ENCODE measurements at places on chromosomes 11 and 22.

GRCh38 chr11:47391711-47392432 lies 13.5 kb upstream of the SPI1 start:
- no peak for DNase-seq

DNA sequence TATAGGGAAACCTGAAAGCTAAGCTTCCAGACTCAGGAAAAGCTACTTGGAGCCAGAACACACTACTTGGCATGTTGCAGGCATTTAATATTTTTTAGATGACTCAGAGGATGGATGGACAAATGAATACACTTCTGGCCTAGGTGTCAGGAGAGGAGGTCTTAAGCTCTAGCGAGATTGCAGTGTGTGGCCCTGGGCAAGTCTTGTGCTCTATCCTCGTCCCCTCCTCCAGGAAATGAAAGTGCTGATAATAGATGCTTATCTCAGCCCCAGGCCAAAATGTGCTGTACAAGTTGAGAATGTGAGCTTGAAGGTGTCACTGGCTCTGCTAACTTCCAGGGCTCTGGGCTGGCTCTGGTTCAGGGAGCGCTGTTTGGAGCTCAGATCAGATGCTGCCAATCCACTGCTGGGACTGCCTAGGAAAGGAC lies 136.3 kb downstream of the PKNOX2 start:
- DNase-seq = no peak

- DNase-seq = no peak
Observed at GRCh38 chr22:38079804-38080203, 4.2 kb downstream of the SLC16A8 start.

- DNase-seq = no peak
Observed at GRCh38 chr11:78633516-78634310, 59.0 kb upstream of the NARS2 start.

GRCh38 chr22:39480557-39480956 lies 21.5 kb upstream of the MIEF1 start:
- no peak for DNase-seq

- no peak for DNase-seq
Observed at GRCh38 chr11:62020661-62021060, 53.2 kb upstream of the FTH1 start.

GRCh38 chr11:73072935-73073481 lies 69.1 kb downstream of the FCHSD2 start:
- no peak for DNase-seq

DNA sequence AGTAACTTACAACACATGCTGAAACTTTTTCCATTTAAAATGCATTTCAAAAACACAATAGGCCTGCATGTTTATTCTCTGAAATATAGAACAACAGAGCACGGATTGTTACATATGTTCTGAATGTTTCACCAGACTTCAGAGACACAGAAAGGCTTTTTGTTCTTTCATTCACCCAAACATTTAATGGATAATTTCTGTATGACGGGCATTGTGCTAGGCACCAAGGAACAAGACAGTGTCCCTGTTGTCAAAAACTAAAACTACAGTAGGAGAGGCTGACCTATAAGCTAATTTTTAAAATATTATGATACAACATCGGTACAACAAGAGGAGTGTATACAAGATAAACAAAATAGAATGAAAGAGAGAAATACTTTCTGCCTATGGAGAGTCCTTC lies 81.9 kb upstream of the TEAD1 start:
- no peak for DNase-seq

DNA sequence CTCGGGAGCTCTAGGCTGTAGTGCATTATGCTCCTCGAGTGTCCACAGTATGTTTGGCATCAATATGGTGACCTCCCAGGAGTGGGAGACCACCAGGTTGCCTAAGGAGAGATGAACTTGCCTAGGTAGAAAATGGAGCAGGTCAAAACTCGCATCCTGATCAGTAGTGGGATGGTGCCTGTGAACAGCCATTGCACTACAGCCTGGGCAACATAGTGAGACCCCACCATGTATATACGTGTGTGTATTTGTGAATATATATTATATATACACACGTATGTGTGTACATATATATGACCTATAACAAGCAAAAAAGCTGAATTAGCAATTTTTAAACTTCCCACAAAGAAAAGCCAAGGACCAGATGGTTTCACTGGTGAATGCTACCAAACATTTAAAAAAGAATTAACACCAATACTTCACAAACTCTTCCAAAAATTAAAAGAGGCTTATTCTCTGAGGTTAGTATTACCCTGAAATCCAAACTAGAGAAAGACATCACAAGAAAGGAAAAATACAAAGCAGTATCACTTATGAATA lies 97.4 kb downstream of the RNF169 start:
- DNase-seq = no peak

GRCh38 chr22:44217346-44217745 lies 36.6 kb downstream of the PARVG start:
- no peak for DNase-seq

- no peak for DNase-seq
Observed at GRCh38 chr11:43923406-43924111, 18.9 kb upstream of the C11orf96 start.

GRCh38 chr22:40473703-40474102 lies 103.3 kb downstream of the SGSM3 start:
- no peak for DNase-seq

DNA sequence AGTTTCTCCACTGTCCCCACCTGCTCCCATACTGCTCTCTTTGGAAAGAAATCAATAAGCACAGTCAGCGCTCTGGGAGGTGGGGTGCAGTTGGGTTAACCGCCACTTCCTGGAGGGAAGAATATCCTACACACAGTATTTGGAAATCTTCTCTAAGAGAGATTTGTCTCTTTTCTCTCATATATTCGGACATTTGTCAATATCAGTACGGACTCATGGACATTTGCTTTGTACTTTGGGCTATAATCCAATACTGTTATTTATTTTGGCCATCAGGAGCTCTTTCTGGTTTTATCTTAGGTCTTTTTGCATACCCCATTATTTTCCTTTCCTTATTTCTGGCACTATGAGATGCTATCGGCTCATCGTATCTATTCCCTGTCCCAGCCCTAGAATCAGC lies 13.7 kb downstream of the NLRP14 start:
- DNase-seq = no peak

- DNase-seq = no peak
Observed at GRCh38 chr11:70233511-70233934, 30.4 kb downstream of the FADD start.

All from NT2/D1 (cell line).